ENCODE measurements at places on chromosomes 16 and 17. TPM values are rescaled to one million over a fixed set of nuclear protein-coding genes. Genes with fewer than 3 reads are reported as not detected.

LGALS9B gene
- not detected for polyA plus RNA-seq

- no peak for DNase-seq
Measured at GRCh38 chr16:47779201-47780016, 318.3 kb downstream of the PHKB start.

DNA sequence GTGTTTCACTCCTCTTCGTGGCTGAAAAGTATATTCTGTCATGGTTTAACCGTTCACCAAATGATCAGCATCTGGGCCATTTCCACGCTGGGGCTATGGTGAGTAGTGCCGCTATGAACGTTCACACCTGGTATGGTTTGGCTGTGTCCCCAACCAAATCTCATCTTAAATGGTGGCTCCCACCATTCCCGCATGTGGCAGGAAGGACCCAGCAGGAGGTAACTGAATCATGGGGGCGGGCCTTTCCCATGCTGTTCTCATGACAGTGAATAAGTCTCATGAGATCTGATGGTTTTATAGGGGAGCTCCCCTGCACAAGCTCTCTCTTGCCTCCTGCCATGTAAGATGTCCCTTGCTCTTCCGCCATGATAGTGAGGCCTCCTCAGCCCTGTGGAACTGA is 45.7 kb upstream of the ZNF469 start:
- no peak for DNase-seq

- DNase-seq, result no peak
Measured at GRCh38 chr16:1042866-1043265, 29.7 kb upstream of the SSTR5 start.

DNA sequence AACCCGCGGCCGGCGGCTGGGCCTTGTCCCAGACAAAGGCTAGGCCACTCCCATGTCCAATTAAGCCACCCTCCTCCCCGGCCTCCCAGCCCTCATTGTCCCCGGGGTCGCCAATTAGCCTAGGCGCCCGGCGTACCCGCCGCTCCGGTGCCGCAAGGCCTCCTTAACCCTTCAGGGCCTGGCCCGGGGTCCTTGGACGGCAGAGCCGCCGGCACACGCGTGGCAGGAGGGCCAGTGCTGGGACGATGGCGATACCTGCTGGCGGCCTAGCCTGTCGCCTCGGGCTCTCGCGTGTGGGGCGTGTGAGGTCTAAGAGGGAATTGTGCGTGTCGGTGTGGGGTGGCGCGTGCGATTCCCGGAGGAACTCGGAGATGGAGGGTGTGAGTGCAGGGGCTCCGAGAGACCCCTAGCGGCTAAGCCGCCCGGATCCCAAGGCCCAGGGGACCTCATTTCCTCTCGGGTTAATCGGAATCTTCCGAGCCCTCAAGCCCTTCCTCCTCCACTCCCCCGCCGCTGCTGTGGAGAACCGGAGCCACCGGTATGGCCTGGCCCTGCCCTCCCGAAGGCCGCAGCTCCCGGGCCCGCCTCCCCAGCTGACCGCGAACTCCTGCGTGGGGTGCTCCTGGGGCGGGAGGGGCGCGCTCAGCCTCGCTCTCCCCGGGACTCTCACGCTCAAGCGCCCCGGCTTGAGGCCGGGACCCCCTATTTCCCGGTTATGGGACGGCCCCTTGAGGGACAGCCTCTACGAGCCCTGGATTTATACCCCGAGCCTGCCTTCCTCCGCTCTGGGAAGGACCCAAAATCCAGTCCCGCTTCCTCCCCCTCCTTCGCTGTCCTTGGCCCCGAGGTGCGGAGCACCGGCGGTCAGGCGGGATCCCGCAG is 11.9 kb downstream of the TBX2 start:
- DNase-seq, result no peak

Measured in urinary bladder (tissue), 4 donors.